ENCODE measurements at places on chromosomes 7 and 10.

DNA sequence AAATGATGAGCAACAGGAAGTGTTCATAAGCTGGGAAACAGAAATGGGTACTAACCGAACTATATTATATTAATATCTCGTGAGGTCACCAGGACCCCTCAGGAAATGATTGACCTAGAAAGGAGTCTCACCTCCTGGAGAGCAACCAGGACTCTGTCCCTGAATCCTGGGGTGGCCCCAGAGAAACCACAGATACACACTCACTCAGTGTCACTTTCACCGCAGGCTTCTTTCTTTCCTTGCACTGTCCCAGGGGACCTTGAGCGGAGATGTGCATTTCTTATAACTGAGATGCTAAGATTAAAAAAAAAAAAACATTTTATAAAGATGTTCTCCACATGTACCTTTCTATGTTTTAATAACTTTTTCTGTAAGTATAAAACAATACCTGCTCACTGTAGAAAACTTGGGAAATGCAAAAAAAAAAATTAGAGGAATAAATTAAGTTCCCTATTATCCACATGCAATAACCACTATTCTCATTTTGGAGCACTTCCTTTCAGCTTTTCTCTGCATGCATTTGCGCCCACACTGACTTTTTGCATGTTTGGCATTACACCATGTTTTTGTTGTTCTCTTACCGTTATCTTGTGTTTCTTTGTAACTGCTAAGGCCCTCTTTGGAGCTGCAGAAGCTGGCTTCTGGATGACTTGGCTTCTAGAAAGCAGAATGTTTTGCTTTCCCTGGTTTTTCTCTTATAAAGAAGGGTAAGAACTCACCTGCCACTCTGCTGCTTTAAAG lies 15.0 kb downstream of the NOD1 start:
- DNase-seq = no peak

DNA sequence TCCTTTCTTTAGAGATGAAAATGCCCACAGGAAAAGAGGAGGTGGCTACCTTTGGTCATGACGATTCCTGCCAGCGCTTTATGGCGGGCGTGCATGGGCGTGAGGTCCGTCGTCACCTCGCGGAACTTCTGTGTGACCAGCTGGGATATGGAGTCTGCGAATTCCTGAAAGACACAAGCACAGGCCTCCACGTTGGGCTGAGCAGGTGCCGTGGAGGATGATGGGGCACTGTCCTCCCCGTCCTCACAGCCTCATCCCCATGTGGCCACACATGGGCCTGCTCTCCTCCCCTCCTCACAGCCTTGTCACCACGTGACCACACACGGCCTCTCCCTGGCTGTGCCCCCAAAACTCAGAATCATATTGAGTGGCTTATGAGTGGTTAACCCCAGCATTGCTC lies 214.7 kb downstream of the WDR37 start:
- no peak for DNase-seq

GRCh38 chr7:18419456-18419855 lies 76.1 kb upstream of the HDAC9 start:
- no peak for DNase-seq

DNA sequence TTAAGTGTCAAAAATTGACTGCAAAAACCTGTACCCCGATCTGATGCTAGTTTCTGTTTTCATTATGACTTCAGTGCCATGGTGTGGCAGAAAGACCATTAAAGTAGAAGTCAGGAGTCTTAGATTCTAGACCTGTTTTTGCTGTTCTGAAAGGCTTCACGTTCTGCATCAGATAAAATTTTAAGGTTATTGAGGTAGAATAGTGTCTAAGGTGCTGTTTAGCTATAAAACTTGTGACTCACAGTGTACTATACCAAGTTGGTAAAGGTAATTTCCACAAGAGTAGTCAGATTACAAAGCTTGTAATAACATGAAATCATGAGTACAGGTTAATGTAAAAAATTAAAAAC lies 38.6 kb downstream of the ZNRF2 start:
- no peak for DNase-seq

DNA sequence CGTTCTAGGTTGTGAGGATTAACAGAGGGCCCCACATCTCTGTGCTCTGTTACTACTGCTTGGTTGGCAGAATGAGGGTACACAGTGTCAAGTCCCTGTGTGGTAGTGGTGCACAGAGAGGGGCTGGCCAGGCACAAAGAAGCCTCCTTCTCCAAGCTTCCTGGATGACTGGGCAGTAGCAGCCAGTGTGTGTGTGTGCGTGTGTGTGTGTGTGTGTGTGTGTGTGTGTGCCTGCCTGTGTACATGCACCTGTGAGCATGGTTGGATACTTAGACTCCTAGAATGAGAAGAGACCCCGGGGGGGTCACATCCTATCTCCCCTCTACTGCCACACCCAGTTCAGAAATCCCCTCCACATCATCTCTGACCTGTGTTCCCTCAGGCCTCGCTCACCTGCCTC lies 146.7 kb upstream of the UNC5B start:
- DNase-seq = no peak

GRCh38 chr10:10515479-10516204 lies 502.0 kb upstream of the CELF2 start:
- no peak for DNase-seq

- DNase-seq = no peak
These were observed 17.2 kb upstream of the TPST1 start for GRCh38 chr7:66187905-66188304.

GRCh38 chr10:16559236-16559773 lies 37.6 kb upstream of the C1QL3 start:
- no peak for DNase-seq

- DNase-seq = no peak
These were observed 307.4 kb upstream of the ZMIZ1 start for GRCh38 chr10:78761311-78761781.

GRCh38 chr7:102107474-102108104 lies 179.1 kb upstream of the SH2B2 start:
- DNase-seq = no peak

DNA sequence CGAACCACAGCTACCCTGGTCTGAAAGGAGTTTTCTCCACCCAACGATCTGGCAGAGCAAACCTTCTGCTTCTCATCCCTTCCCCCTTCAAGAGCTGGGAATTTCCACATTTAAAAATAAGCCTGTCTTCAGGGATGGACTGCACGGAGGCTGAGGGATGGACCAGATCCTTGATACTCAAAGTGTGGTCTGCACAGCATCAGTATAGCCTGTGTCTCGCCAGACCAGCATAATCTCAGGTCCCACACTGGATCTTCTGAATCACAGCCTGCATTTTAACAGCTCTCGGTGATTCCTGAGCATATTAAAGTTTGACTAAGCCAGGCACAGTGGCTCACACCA lies 7.1 kb downstream of the KCNMA1 start:
- DNase-seq = no peak

All from NCI-H748 treated with DMSO at 0.1 percent for 48 hours (cell line).